ENCODE measurements at places on chromosomes 16 and 17.

- no peak for DNase-seq
Measured at GRCh38 chr17:56751145-56751738, 82.5 kb downstream of the C17orf67 start.

- DNase-seq, result peak; percentile 63
Measured at GRCh38 chr17:58755577-58756245, at the start of gene PPM1E. TSS of gene PPM1E (plus strand) at chr17:58755854.

DNA sequence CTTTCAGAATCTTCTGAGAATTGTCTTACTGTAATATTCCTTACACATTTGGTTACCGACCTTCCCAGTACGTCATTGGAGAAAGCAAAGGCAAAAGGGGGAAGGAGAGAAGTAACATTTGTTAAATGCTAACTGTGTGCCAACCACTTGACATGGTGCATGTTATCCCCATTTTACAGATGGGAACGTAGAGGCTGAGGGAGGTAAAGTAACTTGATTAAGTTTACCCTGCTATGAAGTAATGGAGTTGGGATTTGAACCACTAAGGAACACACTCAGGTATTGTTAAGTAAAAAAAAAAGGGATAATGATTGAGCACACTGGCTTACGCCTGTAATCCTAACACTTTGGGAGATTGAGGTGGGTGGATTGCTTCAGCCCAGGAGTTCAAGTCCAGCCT, 156.4 kb downstream of the PRKCA start:
- no peak for DNase-seq

DNA sequence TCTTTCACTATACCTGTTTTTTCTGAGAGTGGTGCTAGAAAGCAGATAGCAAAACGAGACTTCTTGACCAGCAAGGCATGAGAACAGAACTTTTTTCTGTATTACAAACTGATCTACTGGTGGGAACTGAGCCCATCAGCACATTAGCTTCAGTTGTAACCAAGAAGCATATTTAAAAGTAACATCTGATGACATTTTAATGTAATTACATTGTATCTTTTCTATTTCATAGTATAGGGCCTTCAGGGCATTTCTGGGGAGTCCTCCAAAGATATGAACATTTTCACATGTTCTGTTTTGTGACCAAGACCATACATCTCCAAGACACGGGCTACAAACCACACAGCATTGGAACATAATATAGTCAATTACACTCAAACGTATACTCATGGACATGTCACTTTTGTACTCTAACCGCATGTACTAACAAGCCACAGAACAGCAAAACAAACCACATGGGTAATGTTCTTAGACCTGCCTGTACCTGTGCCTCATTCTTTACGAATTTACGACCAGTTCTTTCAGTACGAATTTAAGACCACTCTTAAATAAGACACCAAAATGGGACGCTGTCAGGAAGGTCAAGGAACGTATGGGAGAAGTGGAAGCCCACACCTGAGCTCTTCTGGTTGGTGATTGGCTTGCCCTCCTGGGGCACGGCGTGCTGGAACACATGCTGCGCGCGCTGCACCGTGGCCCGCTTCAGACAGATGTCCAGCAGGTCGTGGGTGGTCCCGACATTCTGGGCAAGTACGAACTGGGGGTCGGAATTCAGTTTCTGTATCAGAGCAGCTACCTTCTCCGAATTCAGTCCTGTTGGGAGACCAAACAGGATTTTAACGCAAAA, 825 bp downstream of the BLMH start:
- peak; percentile 68 for DNase-seq

DNA sequence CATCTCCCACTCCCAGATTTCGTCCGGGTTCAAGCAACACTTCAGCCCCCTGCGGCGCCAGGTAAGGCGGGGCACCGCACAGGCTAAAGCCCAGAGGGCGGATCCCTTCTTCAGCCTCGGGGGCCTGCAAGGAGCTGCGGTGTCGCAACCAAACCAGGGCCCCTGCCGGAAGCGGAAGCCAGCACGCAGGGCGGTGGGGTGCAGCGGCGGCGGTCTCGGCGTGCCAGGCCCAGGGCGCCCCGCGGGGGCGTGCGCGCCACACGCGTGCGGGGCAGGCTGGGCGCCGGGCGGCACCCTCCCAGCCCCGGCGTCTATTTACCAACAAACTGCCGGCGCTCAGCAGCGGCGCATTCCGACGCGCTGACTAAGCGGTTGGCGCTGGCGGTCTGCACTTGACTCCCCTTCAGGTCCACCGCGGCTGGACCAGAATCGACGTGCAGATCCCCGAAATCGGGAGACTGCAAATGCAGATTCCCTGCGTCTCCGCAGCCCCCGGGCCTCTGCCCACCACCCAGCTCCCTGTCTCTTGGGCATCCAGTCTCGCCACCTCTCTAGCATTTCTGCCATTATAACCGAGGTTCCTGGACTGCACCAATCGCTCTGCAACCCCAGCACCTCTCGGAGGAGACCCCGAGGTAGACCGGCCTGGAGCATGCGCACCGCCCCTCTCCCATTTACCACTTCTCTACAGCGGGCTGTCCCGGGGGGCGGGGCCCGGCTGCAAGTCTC, 421 bp upstream of the DLX4 start:
- DNase-seq, result peak; percentile 87

- no peak for DNase-seq
Measured at GRCh38 chr17:73288534-73289302, 23.1 kb downstream of the CDC42EP4 start.

- no peak for DNase-seq
Measured at GRCh38 chr16:88633684-88634140, 4.7 kb upstream of the IL17C start.

DNA sequence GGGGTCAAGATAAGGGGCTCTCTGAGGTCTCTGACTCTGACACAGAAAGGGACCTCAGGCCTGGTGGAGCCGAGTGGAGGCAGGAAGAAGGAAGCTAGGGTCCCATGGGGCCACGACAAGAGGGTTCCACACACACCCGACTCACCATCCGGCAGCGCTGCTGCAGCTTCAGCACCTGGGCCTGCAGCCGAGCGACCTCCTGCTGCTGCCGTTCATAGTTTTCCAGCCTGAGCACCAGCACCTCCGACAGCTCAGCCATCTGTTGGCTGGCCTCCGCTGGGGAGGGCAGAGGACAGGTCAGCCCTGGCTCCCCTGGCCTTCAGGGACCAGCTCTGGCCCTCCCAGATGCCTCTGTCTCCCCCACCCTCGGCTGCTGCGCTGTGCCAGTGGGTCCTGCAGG, 6.4 kb downstream of the HAP1 start:
- no peak for DNase-seq

DNA sequence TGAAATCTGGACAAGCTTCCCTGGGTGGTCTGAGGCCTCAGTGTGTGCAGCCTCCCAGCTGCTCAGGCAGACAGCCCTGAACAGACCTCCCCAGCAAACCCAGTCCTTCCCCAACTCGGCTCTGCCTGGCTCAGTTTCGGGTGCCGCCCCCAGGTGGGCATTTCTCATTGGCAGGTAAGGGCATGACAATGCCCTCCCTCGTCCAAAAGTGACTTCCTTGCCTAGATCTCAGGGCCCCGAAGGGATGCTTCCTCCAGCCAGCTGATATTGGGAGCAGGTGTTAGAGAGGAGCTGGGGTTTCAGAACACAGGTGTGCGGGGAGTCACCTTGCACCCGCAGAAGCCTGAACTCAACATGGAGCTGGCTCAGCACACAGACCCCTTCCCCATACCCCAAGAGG, 3.8 kb upstream of the PPL start:
- no peak for DNase-seq

- DNase-seq, result peak; percentile 74
Measured at GRCh38 chr16:30535777-30536190, 1.1 kb upstream of the ZNF747 start.

DNA sequence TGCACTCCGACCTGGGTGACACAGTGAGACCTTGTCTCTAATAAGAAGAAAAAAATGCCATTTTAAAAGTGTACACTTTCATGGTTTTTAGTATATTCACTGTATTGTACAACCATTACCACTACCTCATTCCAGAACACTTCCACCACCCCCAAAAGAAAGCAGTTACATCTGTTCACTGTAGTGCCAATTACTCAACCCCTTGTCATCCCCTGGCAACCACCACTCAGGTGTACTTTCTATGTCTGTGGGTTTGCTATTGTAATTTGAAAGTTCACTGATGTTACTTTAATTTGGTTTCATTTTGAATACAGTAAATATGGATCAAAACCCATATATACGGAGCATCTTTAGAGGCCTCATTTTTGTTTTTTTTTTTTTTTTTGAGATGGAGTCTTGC, 6.1 kb downstream of the ZG16 start:
- peak; percentile 57 for DNase-seq

- DNase-seq, result no peak
Measured at GRCh38 chr17:77611791-77612502, 346.6 kb upstream of the TNRC6C start.

GRCh38 chr16:73792199-73793020, 504.2 kb upstream of the PSMD7 start:
- DNase-seq, result no peak

DNA sequence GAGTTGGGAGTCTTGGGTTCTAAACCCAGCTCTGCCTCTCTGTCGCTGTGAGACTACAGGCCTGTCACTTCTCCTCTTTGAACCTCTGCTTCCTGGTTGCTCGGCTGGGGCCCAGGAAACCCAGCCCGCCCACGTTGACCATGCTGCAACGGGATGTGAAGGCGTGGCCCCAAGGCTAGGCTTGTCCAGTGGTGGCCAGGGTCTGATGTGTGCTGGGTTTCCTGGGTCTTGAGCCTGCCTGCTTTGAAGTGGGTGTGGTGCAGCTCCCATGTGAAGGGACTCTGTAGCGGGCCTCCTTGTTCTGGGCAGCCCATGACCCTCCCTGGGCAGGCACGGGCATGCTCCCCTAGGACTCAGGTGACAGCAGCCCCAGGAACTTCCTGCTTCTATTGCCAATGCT, 82.3 kb downstream of the SDR42E1 start:
- DNase-seq, result peak; percentile 59

- DNase-seq, result no peak
Measured at GRCh38 chr17:83150369-83151055, 71.1 kb downstream of the METRNL start.

DNA sequence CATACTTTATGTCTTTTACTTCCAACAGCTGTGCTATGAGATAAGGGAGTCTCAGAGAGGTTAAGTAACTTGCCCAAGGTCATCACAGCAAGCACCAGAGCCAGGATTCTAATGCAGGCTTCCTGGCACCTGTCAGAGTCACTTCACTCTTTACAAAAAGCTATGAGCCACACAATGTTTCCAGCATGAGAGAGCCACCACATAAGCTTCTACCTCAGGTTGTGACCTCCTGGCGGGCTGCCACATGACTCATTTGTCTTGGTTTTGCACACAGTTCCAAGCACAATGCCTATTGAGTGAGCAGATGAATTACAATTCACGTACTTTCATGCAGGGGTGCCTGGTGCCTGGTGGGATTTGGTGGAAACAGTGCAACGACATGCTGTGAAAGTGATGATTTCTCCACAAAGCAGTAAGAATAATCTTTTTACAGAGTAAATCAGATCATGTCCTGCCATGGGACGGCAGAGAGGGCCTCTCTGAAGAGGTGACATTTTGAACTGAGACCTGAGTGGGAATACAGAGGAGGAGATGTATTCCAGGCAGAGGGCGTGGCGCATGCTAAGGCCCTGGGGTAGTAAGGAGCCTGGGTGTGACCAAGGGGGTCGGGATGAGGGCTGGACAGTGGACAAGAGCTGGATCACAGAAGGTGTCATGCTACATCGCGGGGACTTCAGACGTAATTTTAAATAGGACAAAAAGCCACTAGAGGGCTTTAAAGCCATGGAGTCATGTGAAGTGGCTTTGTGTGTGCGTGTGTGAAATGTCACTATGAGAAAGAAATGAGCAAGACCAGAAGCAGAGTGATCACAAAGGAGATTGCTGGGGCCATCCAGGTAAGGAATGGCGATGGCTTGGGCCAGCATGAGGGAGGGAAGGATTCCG, 53.4 kb downstream of the CACNG3 start:
- peak; percentile 28 for DNase-seq

DNA sequence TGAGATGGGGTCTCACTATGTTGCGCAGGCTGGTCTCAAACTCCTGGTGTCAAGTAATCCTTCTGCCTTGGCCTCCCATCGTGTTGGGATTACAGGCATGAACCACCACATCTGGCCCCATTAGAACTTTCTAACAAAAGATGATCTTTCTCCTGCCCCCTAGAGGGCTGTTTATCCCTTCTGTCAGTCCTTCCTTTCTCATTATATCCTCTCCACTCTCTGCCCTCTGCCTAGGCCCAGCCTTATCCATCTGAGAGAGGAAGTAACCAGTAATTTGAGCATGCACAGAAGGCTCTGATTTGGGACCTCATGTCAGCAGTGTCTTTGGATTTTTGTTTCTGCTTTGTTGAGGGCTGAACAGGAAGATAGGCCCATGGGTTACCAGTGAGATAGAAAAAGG, 4.4 kb upstream of the DHX40 start:
- no peak for DNase-seq

DNA sequence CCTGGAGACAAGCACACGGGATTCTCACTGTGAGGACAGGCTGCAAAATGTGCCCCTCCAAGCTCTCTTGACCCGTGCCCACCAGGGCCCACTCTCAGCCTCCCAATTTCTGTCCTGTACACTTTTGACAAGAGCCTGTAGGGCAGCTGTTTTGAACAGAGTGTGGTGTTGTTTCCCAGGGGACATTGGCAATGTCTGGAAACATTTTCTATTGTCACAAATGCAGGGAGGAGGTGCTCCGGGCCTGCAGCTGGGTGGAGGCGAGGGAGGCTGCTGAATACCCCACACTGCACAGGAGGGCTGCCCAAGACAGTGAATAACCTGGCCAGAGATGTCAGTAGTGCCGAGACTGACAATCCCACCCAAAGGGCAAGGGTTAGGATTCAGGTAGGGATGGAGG, 10.5 kb downstream of the CEP295NL start:
- no peak for DNase-seq

DNA sequence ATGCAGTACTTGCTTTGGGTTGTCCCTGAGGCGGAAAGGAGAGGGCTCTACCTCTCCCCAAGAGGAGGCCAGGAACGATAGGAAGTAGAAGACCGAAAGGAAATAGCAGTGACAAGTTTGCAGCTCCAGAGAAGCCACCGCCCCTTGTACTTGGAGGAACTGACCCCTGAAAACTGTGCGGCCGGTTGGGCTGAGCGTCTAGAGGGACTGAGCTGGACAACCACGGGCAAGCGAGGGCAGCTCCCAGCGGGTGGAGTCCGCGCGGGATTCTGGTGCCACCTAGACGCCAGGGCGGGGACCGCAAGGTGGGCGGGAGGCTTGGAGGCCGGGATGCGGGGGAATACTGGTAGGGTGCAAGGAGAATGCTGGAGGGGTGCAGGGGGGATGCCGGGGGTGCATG, 1.3 kb upstream of the SLC6A4 start:
- peak; percentile 55 for DNase-seq

DNA sequence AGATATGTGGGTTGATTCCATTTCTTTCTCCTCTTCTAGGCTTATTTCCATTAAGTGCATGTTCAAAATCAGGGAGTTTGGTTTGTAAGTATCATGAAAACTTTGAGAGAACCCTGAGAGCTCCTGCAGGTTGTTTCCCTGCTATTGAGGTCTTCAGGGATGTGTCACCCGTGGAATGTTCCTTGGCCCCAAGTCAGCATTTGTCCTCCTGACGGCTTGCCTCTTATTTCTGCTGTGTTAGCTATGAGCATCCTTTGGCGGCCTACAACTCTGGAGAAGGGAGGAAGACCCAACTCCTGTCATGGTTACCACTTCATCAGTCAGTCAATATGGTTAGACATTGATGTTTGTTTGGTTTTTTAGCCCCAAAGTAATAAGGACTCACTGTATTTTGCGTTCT, 180.8 kb downstream of the FTO start:
- DNase-seq, result no peak

GRCh38 chr17:63419949-63420867, 25.9 kb downstream of the CYB561 start:
- DNase-seq, result no peak

All from RWPE1 (cell line).